Ureter (tissue), 1 donor: ENCODE measurements at places on chromosomes 2 and 18.

- no peak for DNase-seq
These were observed 541.8 kb downstream of the NUP35 start for GRCh38 chr2:183666031-183666430.

GRCh38 chr2:128306081-128306930 lies 12.4 kb downstream of the HS6ST1 start:
- DNase-seq: peak; percentile 91

GRCh38 chr2:239991689-239992314 lies 33.3 kb downstream of the NDUFA10 start:
- peak; percentile 45 for DNase-seq

DNA sequence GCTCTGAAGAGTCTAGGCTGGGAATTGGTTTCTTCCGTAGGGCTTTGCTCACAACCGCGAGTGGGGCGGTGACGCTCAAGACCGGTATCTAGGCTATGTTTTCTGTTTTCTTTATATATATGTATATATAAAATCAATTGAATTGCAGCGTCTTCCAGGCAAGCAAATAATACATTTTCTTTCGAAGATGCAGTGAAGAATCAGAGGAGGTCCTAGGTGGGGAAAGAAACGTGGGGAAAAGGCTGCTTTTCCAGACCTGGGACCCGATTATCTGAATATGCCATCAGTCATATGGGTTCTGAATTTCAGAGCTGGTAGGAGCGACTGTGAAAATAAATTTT lies 714 bp upstream of the SCN9A start:
- no peak for DNase-seq

GRCh38 chr18:2356906-2357305 lies 214.4 kb downstream of the METTL4 start:
- DNase-seq: no peak

DNA sequence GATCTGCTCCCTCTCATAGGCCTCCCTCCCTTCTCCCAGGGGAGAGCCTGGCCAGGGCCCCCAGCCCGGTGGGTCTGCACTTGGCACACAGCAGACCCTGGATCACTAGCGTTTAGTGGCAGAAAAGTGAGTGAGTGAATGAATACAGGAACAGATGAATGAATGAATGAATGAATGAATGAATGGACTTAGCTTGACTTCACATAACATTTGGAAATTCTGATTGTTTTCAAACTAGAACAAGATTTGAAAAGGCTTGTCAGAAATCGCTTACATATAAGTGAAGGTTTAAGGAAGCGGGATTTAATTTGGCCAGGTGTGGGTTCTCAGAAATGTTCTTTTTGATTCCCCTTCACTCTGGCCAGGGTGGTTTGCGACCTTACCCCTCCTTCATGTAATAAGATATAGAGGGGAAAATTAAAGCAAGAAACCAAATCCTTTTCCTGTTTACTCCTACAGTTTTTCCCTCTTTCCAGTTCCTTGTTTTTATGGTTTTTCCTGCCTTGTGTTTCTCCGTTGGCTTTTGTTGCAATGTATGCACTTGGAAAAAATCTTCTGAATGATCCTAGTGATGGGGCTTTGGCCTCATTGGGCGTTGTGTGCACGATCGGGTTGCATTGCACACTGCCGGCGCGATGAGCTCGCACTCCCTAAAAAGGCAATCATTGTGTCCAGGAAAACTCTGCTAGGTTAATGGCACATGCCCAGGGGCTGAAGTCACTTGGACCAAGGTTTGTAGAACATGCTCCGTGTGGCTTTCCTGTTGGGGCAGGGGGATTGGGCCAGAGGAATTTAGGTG lies 16.4 kb downstream of the LRRFIP1 start:
- no peak for DNase-seq

DNA sequence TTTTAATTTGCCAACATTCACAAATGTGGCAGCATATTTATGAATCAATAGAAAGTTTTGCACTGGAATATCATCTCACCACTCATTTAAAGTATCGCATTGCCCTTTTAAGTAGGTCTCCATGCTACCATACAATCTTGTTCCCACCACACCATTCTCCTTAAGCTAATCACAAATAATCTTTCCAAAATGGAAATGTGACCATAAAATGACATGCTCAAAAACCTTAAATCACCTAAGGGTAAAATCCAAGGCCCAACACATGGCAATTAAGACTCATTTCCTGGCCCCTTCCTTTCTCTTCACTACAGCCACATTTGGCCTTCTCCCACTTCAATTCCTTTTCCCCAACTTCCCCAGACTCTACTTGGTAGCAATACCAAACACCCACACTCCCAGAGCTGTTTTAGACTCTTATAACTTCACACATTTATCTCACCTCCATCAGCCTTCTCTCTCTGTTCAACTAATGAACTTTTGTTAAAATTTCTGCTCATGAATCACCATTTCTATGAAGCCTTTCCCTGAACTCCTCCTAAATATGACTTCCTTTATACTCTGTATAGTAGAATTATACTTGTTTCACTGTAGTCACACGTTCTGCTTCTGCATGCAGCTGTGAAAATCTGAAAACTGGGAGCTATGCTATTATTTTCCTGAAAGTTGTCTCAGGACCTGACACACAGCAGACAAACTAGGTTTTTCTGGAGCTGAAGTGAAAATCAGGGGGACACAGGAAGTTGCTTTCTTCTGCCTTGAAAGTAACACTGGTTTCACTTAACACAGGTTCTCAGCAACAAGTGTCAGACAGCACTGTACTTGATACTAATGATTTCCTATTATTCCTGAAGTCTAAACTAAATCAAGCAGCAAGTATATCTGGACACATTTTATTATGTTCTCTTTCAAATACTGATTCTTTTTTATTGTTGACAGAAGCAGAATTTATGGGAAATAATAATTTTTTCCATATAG lies 303.9 kb downstream of the ZEB2 start:
- DNase-seq: no peak

- no peak for DNase-seq
These were observed 10.9 kb upstream of the EIF2AK2 start for GRCh38 chr2:37167636-37168180.

GRCh38 chr2:99776906-99777646 lies 287.3 kb upstream of the REV1 start:
- no peak for DNase-seq

DNA sequence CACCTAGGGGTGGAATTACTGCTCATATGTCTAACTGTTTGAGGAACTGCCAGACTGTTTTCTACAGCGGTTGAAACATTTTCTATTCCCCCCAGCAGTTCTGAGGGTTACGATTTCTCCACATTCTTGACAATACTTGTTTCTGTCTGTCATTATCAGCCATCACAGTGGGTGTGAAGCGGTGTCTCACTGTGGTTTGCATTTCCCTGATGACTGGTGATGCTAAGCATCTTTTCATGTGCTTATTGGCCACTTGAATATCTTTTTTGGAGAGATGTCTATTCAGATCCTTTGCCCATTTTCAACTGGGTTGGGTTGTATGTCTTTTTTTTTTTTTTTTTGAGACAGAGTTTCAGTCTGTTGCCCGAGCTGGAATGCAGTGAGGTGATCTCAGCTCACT lies 63.0 kb downstream of the ADNP2 start:
- no peak for DNase-seq

GRCh38 chr2:48092846-48093803 lies 186.8 kb upstream of the FBXO11 start:
- DNase-seq: no peak

DNA sequence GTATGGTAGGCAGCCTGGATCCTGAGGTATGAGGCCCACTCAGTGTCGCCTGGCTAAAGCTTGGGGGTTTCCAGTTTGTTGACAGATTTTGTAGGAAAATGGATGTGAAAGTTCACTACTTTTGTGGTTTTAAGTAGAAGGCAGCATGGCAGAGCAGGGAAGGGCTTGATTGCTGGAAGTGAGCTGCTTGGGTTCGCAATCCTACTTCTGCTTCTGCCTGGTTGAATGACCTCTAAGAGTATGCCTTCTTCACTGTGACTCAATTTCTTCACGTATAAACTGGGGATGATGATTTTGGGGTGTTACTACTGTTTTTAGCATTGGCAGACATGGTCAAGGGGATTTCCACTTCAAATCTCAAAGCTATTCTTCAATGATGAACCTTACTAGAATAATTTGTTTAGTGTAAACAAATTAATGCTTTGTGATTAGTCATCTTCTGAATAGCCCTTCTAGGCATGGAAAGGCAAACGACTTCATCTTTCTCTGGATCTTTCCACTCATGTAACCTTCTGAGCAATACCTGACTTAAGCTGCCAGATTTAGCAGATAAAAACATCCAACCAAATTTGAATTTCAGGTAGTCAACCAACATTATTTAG lies 13.2 kb downstream of the BMP10 start:
- DNase-seq: no peak

DNA sequence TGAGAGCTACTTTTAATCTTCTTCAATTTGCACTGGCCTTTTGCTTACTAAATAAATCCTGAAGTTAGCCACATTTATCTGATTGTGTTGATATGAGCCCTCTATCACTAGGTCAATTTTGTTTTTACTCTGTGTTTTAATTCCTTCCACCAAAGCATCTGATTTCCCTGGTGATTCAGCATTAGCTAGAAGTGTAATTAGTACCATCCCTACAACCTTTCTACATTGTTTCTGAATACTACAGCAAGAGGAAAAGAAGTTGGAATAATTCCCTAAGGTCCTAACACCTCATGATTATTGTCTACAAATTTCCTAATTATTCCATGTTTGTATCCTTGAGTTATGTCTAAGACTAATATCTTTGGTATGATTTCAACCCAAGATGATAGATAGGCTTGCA lies 1093.6 kb downstream of the SUCLG1 start:
- DNase-seq: no peak

DNA sequence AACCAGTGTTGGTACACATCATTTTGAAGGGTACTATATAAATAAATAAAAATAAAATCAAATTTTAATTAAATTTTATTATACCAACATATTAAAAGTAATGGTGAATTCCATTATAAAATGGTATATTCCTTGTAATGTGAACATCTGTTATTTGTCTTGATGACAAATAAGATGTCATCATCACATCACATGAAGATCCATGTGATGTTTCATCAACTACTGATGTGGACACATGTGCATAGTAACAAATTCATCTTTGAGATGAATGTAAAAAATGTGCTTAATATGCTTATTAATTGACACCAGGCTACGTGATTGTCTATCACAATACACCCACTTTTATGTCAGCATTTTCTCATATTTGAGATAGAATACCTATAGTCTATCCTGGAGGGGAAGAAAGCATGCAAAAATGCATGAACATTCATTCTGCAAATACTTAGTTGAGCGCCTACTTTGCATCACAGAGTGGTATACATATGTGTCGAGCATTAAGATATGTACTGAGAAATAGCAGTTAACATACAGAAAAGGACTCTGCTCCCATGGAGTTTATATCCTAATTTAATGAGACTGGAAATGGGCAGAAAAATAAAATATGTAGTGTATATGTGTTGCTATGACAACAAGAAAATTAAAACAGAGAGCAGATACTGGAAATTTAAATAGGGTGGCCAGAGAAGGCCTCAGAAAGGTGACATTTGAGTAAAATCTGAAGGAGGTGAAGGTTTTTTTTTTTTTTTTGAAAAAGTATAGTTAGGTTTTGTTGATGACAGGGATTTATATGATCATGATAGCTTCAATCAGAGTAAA lies 281.1 kb downstream of the ARHGAP15 start:
- no peak for DNase-seq

DNA sequence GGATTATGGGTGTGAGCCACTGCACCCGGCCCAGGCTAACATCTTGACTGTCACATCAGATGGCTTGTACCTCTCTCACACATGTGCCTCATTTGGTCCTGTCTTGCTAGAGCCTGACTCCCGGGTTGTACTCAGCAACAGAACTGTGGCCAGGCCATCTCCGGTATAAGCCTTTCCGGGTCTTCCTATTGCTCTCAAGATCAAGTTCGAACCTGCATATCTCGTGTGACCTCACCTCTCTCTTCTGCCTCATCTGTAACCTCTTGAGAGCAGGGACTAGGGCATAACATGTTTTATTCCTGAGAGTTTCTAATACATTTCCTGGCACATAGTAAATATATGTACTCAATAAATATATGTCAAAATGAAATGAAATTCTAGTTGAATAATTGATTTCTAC lies 114.0 kb downstream of the ACAA2 start:
- DNase-seq: no peak

DNA sequence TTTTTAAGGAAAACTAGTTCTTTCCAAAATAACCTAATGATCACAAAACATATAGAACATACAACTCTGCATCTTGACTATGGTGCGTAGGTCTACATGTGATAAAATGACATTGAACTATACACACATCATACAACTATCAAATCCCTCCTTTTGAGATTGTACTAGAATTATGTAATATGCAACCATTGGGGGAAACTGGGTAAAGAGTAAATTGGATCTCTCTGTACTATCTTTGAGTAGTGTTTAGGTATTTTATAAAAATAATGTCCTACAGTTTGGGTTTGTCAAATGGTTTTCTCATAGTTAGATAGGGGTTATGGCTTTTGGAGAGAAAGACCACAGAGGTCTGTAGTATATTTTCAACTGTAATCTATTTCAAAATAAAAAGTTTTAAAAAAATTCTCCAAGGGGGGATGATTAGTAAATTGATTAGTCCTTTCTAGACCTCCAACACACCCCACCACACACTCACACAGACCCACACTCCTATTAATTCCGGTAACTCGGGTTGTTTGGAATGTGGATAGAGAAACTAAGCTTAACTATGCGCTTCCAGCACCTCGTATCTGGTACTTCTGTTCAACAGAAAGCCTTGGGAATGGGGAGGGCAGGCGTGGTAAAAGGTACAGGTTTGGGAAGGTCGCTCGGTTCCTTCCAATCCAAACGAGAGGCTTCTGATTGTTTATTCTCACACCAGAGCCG lies 695 bp upstream of the BIRC6 start:
- no peak for DNase-seq

DNA sequence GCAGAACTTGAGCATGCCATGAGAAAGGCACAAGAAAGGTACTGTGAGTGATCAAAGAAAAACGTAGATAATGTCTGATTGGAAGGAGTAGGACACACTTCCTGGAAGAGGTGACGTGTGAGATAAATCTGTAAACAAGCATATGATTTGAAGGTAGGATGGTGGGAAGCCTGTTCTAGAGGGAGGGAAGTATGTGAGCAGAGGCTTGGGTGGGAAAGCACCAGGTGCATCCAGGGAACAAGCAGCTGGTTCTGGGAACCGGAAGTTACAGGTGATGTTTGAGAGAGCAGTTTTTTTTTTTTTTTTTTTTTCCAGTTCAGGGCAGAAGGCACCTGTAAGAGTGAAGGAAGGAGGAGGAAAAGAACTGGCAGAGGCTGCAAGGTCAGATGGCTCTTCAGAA lies 116.6 kb upstream of the EFEMP1 start:
- DNase-seq: no peak

GRCh38 chr2:1246239-1246638 lies 167.0 kb upstream of the TPO start:
- DNase-seq: no peak

- no peak for DNase-seq
These were observed 1.5 kb downstream of the CNRIP1 start for GRCh38 chr2:68317971-68318913.

- no peak for DNase-seq
These were observed 82.2 kb downstream of the LDLRAD4 start for GRCh38 chr18:13300796-13301195.

GRCh38 chr2:101946372-101947039 lies 45.3 kb upstream of the IL1R2 start:
- DNase-seq: no peak
